Stimulated activated naive CD8-positive, alpha-beta T cell treated with anti-CD3 and anti-CD28 coated beads, Interleukin-15, Interleukin-2, amounts not matched to agents 100 U/mL and 50 U/mL, for 24 hours (primary cell): ENCODE measurements at places on chromosomes 12 and 14.

DNA sequence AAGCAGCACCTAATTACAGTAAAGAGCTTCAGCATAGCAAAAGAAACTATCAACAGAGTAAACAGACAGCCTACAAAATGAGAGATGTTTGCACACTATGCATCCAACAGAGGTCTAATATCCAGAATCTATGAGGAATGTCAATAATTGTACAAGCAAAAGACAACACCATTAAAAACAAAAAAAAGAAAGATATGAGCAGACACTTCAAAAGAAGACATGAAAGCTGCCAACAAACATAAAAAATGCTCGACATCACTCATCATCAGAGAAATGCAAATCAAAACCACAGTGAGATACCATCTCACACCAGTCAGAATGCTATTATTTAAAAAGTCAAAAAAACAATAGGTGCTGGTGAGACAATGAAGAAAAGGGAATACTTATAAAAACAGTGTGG is 273.1 kb downstream of the TMTC2 start:
- DNase-seq: no peak

- no peak for DNase-seq
Measured at GRCh38 chr12:39772821-39773259, 153.2 kb upstream of the ABCD2 start.

- DNase-seq: no peak
Measured at GRCh38 chr14:99272632-99272898, 568 bp upstream of the BCL11B start.

GRCh38 chr14:92673601-92674150 is 74.8 kb downstream of the LGMN start:
- no peak for DNase-seq

DNA sequence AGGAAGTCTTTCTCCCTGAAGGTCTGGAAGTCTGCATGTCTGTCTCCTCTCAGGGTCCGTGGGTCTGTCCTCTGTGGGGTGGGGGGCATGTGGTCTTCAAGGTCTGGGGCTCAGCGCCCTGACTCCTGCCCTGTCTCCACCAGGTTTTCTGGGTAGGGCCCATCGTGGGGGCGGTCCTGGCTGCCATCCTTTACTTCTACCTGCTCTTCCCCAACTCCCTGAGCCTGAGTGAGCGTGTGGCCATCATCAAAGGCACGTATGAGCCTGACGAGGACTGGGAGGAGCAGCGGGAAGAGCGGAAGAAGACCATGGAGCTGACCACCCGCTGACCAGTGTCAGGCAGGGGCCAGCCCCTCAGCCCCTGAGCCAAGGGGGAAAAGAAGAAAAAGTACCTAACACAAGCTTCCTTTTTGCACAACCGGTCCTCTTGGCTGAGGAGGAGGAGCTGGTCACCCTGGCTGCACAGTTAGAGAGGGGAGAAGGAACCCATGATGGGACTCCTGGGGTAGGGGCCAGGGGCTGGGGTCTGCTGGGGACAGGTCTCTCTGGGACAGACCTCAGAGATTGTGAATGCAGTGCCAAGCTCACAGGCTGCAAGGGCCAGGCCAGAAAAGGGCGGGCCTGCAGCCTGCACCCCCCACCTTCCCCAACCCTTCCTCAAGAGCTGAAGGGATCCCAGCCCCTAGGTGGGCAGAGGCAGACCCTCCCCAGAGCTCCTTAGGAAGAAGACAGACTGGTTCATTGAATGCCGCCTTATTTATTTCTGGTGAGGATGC is 3.4 kb downstream of the AQP5 start:
- no peak for DNase-seq

- DNase-seq: no peak
Measured at GRCh38 chr12:27208414-27208750, 35.7 kb upstream of the STK38L start.

GRCh38 chr14:67018720-67019119 is 170.5 kb upstream of the GARIN2 start:
- no peak for DNase-seq

DNA sequence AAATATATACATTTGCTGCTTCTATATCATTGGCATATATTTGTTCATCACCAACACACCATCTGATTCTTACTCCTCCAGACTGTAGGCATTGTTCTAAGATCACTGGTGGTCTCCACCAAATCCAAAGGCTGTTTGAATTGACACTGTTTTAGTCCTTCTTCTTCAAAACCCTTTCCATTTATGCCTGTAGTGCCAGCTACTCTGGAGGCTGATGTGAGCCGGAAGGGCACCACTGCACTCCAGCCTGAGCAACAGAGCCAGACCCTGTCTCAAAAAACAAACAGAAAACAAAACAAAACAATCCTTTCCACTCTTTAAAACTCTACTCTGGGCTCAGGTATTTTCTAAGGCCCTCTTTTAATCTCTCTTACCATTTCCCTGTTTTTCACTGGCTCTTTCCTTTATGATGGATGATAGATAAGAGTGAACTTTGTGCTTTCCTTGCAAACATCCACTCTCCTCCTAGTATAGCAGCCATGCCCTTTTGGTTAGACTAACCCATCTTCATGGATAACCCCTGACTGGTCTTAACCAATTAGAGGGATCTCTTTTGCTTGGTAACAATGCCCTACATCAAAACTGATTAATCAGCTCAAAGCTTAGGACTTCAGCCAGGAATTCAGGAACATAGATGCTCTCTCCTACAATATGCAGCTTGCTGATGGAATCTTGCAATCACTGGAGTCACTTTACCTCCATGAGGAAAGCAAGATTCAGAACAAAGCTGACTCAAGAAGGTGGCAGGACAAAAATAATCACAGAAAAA is 24.9 kb downstream of the SPTSSA start:
- no peak for DNase-seq

DNA sequence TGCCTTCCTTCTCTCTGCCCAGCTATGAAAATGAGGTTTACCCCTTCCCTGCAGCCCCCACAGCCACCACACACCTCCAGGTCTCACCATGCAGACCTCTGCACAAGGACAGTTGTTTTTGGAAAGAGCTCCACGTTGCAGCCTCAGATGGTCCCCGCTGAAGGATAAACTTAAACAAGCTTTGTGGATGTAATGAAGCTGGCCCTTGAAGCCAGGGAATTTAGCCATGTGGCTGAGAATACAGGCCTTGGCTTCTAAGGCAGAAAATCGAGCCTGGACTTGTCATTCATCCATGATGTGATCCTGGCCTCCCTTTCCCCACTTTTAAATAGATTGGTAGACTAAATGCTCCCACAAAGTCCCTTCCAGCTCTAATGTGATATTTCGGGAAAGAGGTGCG is 79.4 kb downstream of the TBX3 start:
- no peak for DNase-seq

DNA sequence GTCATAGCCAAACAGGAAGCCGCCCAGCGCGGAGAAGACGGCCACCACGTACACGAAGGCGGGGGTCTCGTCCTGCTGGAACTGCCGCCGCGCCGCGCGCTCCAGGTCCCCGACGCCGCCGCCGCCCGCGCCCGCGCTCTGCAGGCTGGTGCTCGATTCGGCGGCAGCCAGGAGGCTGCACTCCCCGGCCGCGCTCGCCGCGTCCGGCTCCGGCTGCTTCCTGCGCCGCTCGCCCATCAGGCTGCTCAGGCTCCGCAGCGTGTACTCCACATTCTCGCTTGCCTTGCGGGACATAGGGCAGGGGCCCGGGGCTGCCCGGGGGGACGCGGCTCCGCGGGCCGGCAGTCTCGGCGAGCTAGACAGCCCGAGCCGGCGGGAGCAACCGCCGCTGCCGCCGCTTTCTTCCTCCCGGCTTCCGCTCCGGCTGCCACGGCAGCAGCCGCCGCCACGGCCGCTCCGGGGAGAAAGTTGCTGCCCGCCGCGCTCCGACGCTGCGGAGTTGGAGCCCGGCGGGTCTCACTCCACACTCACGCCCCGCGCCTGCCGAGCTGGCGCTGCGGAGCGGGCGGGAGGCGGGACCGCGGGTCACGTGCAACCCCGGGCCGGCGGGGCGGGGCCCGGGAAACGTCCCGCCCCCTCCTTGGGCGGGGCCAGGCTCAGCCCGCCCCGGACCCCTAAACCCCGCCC is at the start of gene SLC2A13:
SLC2A13 (minus strand) TSS at position 567 of the 687 bp plus-strand sequence; CDS start at position 294, 273 bp downstream.
- peak; percentile 78 for DNase-seq

DNA sequence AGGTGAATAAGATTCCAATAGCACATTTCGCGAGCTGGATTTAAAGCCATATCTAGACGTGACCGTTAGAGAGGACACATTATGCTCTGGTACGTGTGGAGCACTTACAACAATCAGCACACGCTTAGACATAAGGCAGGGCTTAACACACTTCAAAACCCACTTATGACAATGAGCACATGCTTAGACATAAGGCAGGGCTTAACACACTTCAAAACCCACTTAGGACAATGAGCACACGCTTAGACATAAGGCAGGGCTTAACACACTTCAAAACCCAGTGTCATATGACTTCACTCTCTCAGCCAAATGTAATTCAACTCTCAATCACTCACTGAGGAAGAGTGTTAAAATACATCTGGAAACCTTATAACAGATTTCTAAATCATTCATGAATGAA is 11.2 kb upstream of the PLD4 start:
- no peak for DNase-seq

DNA sequence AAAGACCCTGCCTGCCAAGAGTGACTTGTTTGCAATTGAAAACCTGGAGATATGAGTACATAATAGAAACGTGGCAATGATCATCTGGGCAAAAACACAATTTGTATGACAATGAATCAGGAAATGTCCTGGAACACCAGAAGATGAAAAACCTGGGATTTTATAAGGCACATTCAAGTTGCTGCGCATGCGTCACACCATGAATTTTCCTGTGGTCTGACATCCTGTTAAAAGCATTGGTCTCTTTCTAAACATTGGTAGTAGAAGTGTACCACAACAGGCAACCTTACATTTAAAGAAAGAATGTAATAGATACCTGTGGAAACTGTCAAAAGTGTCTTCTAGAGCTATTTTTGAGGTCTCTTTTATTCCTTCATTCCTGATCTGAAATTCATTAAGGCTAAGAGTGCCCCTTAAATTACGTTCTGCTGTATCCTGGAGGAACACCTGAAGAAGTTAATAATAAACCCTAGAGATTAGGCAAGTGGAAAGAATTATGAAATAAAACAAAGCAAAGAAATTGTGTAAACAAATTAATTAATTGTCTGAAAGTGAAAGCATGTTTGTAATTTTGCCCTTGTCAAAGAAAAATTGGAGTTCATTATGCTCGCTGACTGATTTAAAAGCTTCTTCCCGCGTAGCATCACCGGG is 676.5 kb downstream of the DIO2 start:
- DNase-seq: no peak

GRCh38 chr12:8970432-8970831 is 18.9 kb upstream of the KLRG1 start:
- DNase-seq: no peak

DNA sequence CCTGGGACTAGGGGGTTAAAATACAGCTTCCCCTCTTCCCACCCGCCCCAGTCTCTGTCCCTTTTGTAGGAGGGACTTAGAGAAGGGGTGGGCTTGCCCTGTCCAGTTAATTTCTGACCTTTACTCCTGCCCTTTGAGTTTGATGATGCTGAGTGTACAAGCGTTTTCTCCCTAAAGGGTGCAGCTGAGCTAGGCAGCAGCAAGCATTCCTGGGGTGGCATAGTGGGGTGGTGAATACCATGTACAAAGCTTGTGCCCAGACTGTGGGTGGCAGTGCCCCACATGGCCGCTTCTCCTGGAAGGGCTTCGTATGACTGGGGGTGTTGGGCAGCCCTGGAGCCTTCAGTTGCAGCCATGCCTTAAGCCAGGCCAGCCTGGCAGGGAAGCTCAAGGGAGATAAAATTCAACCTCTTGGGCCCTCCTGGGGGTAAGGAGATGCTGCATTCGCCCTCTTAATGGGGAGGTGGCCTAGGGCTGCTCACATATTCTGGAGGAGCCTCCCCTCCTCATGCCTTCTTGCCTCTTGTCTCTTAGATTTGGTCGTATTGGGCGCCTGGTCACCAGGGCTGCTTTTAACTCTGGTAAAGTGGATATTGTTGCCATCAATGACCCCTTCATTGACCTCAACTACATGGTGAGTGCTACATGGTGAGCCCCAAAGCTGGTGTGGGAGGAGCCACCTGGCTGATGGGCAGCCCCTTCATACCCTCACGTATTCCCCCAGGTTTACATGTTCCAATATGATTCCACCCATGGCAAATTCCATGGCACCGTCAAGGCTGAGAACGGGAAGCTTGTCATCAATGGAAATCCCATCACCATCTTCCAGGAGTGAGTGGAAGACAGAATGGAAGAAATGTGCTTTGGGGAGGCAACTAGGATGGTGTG is 1.9 kb downstream of the GAPDH start:
- peak; percentile 26 for DNase-seq
